ENCODE measurements at places on chromosomes 1 and 21. TPM values are rescaled to one million over a fixed set of nuclear protein-coding genes. Genes with fewer than 3 reads are reported as not detected.

NLRP3 gene
- total RNA-seq: 0.07 TPM

GPA33 gene
- total RNA-seq: not detected

RHD gene
- total RNA-seq: 0.07 TPM

GRCh38 chr1:20681999-20682398 lies 20.8 kb upstream of the DDOST start:
- H3K36me3 ChIP-seq: no peaks in the 10 kb centered on the region
- no peaks in the 10 kb centered on the region for H3K4me1 ChIP-seq
- DNase-seq: no peak
- no peaks in the 10 kb centered on the region for H3K27me3 ChIP-seq
- H3K4me3 ChIP-seq: no peak overlapping the region

- H3K36me3 ChIP-seq: peaks cover 3% of the 10 kb centered on the region
- no peak for DNase-seq
- peaks cover 8% of the 10 kb centered on the region for H3K4me1 ChIP-seq
- H3K27me3 ChIP-seq: no peaks in the 10 kb centered on the region
- H3K4me3 ChIP-seq: no peak overlapping the region
These were observed 163.4 kb downstream of the ADGRL4 start for GRCh38 chr1:78843111-78843510.

GRCh38 chr1:242523719-242524570 lies 552 bp downstream of the PLD5 start:
- DNase-seq: peak; percentile 64
- peaks cover 21% of the 10 kb centered on the region for H3K4me1 ChIP-seq
- no peaks in the 10 kb centered on the region for H3K36me3 ChIP-seq
- no peak overlapping the region for H3K27ac ChIP-seq
- H3K27me3 ChIP-seq: peaks cover 66% of the 10 kb centered on the region
- H3K4me3 ChIP-seq: peak overlapping the region; percentile 87

DNA sequence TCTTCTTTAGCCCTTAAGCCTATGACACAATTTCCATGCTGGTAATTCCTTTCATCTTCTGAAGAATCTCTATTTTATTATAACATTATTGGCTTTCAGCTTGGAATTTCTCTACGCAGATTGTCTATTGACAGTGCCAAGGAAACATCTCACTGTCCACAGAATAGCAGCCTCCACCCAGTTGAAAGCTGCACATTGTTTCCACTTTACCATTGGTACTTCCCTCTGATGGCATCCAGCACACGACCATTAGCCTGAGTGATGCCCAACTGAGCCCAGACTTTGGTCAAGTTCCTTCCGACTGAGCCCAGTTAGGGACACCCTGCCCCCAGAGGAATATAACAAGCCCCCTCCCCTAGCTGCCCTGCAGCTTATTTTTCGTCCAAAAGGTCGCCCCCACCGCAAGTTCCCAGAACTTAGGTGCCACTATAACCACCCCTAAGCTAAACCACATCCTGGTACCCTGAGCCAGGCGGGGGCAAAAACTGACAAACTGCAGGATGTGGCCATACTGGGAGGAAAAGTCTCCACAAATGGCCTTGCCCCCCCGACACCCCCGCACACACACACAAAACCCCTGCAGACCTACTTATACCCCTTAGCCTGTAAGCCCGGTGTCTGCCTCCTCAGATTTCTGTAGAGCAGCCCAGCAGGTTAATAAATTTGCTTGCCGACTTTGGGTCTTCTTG lies 13.2 kb downstream of the GBP5 start:
- H3K4me3 ChIP-seq: no peak overlapping the region
- H3K27ac ChIP-seq: no peak overlapping the region
- H3K4me1 ChIP-seq: no peaks in the 10 kb centered on the region
- DNase-seq: no peak
- no peaks in the 10 kb centered on the region for H3K36me3 ChIP-seq

DNA sequence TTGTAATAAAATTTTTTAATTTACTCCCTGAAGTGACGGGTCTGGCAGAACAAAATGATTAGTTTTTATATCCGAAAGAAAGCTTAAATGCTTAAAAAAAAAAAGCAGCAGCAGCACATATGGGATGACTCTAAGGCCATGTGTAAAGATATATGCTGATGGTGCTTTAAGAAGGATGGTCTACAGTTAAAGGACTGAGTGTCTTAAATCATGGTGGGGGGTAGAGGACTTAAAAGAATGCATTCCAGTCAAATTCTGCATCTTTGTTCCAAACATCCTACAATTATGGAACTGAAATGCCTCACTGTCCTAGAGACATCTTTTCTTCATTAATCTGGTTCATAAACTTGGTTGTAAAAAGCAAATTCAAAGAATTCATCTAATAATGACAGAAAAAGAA lies 7.0 kb downstream of the KDM5B start:
- no peak for DNase-seq
- no peak overlapping the region for H3K4me3 ChIP-seq
- peaks cover 7% of the 10 kb centered on the region for H3K36me3 ChIP-seq
- no peaks in the 10 kb centered on the region for H3K27me3 ChIP-seq
- peaks cover 47% of the 10 kb centered on the region for H3K4me1 ChIP-seq
